ENCODE measurements at places on chromosomes 3 and 15.

GRCh38 chr3:11691767-11692531 lies 48.2 kb upstream of the VGLL4 start:
- DNase-seq = no peak

GRCh38 chr3:16386561-16386960 lies 121.5 kb downstream of the OXNAD1 start:
- DNase-seq = no peak

DNA sequence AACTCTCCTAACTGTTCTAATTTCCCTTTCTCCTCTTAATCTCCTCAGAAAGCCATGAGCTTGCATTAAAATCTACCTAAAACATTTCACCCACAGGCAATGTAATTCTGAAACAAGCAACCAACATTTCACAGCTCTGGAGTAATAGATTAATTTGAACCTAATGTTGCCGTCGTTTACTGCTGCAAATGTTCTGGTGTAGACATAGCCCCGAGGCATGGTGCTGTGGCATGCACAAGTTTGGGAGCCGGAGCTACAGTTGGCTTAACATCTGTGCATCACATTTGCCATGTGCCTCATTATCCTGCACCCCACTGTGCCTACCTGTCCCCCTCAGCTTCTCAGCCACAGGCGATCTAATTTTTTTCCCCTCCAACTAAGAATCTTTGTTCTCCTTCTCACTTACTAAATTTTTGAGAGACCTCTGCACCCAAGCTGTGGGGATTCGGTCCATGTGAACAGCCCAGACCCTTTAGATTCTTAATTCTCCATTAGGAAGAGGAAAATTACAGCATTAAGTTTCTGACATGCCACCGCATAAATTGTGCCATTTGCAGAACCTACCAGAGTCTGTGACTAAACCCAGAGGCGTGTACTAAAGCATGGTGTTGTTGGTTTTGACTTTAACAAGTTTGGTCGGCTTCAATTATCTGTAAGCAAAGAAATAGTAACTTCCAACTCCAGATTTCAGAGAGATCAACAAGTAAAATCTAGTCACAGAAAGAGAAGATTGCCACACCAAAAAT lies 419.2 kb downstream of the MECOM start:
- DNase-seq = no peak

- DNase-seq = no peak
Measured at GRCh38 chr3:16402451-16402850, 111.0 kb downstream of the RFTN1 start.

- no peak for DNase-seq
Measured at GRCh38 chr3:138863776-138864113, 29.0 kb upstream of the PIK3CB start.

GRCh38 chr3:177321819-177322218 lies 124.5 kb upstream of the TBL1XR1 start:
- no peak for DNase-seq

DNA sequence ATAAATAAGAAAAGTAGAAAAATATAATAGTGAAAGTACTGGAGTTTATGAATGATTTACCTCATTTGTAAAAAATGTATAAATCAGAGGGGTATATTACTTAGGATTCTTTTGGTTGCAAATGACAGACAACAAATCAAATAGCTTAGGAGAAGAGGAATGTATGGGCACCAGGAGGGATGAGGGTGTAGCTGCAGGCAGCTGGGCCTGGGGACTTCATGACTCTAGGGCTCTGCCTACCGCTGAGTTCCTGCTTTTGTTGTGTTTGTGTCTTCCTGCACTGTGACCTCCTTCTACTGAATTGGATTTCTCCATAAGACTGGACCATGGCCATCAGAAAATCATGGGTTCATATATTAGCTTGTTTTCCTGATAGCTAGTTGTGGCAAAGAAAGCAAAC lies 27.9 kb upstream of the PDE8A start:
- DNase-seq = no peak

- DNase-seq = no peak
Measured at GRCh38 chr3:11551036-11551435, 92.7 kb downstream of the VGLL4 start.

DNA sequence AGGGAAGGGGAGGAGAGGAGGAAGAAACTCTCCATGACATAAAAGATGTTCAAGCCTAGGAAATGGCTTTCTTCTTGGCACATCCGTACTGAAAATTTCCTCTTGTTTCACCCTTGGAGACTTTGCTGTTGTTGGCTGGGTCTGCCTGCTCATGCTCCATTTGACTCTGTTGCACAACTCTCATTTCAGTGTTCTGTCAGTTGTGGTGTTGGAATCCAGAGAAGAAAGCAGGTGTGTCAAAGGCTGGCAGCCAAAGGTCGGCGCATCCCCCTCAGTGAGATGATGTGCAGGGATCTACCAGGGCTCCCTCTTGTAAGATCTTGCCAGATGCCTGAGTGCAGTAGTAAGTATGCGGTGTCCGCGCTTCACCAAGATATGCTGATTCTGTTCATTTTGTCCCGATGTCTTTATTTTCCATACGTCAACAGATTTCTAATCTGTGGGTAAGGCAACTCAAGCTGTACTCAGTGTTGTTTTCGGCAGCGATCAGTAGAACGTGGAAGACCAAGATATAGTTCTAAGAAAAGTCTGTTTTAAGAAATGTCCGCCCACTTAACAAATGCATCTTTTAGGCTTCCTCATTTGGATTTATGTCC lies 265.2 kb upstream of the GOLGA6L4 start:
- DNase-seq = no peak

DNA sequence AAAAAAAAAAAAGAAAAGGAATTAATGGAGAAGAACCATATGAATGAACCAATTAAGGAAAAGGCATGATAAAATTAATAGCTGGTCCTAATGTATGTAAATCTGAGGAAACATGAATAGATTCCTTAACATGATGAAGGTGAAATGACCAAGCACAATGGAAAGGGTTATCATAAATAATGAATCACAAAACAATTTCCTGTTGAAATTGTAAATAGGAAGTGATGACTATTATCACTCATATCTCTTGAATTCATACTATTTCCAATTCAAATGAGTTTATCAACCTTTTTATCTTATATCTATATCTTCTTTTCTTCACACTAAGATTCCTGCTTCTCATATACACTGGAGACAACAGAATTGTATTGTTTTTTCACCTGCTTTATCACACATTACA lies 32.0 kb downstream of the AADACL2 start:
- no peak for DNase-seq

DNA sequence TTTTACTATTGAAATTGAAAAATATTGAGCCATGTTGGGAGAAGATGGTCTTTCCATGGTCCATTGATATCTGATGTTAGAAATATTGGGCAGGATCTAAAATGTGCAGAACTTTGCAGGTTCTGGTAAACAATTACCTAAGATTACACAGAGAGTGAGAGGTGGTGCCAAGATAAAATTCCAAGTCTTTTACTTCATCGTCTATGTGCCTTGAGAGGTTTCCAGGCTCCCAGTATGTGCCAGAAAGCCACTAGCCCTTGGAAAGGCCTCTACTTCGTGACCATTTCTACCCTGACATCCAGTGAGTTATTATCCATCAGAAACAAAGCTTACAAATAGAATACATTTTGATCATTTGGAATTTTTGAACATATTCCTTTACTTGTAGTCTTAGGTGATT lies 27.6 kb downstream of the CD200 start:
- no peak for DNase-seq

DNA sequence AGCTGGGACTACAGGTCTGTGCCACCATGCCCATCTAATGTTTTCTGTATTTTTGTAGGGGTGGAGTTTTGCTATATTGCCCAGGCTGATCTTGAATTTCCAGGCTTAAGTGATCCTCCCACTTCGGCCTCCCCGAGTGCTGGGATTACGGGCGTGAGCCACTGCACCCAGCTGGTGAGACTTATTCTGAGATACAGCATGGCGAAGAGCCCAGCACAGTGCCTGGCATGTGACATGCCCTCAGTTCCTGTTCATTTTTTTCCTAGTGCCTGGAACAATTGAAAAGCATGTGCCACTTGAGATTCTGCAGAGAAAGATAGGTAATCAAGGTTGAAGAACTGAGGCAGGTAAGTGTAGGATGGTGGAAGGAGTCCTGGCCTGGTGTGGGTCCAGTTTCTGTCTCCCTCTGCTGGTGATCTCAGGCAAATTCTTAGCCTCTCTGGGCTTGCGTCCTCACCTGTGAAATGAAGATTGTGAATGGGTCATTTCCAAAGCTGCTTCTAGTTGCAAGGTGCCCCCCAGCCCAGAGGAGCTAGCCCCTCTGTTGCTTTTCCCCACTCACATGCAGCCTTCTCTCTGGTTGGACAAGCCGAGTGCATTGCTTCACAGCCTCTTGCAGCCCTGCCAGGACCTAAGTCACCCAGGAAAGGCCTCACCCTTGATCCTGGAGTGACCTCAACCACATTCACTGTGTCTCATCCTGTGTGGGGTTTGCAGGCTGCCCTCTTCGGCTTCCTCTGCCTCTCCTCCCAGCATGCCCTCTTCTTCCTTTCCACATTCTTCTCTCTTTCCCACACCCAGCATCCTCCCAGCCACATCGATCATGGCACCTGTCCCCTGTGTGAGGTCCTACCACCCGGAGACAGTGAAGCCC lies 4.3 kb upstream of the RHCG start:
- DNase-seq = no peak

- no peak for DNase-seq
Measured at GRCh38 chr3:127425505-127426443, 137.9 kb upstream of the PRR20G start.

- DNase-seq = no peak
Measured at GRCh38 chr3:10015461-10015904, 10.8 kb upstream of the FANCD2 start.

- DNase-seq = peak; percentile 80
Measured at GRCh38 chr3:146160321-146160963, 542 bp downstream of the PLOD2 start.

- DNase-seq = no peak
Measured at GRCh38 chr15:66985653-66986052, 79.7 kb upstream of the SMAD3 start.

- no peak for DNase-seq
Measured at GRCh38 chr3:48202632-48203031, 14.4 kb upstream of the CDC25A start.

- no peak for DNase-seq
Measured at GRCh38 chr15:94066046-94066445, 165.3 kb upstream of the MCTP2 start.

DNA sequence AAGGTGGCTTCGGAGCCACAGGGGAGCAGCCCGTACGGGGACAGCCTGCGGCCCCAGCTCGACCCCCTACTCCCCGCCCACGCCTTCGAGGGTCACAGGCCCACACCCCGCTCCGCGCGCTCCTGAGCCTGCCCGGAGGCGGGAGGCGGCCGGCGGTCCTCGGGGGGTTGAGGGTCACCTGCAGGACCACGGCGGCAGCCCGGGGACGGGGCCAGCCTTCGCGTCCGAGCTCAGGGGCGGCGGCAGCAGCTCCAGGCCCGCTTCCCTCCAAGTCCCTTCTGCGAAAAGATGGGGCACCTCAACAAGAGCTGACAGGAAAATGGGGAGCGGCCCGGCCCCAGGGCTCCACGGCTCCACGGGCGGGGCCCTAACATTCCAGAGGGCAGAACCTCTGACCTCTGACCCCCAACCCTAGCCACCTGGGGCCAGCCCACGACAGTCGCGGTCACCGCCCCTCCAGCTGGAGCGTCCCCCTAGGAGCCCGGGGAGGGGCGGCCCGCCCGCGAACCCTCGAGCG lies 428 bp downstream of the LYSMD4 start:
- no peak for DNase-seq

- DNase-seq = no peak
Measured at GRCh38 chr15:38512901-38513300, 51.7 kb downstream of the RASGRP1 start.

DNA sequence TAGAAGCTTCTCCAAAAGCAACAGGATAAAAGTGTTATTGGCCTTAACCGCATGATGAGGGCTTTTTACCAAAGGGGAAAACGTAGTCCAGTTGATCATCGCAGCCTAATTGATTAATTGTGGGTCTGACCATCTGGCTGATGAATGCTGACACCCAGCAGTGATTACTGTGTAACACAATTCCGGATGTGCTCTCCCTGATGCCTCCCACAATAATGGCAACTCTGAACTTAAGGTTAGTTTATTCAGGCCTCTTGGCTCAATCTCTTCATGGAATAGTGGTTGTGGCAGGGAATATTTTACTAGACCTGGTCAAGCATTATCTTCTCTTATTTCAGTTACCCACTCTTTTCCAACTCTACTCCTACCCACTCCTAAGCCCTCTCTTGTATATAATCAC lies 332.9 kb downstream of the TIGIT start:
- no peak for DNase-seq

GRCh38 chr3:114627770-114628169 lies 333.9 kb downstream of the TIGIT start:
- DNase-seq = no peak

- no peak for DNase-seq
Measured at GRCh38 chr3:53154881-53155285, 6.1 kb upstream of the PRKCD start.

DNA sequence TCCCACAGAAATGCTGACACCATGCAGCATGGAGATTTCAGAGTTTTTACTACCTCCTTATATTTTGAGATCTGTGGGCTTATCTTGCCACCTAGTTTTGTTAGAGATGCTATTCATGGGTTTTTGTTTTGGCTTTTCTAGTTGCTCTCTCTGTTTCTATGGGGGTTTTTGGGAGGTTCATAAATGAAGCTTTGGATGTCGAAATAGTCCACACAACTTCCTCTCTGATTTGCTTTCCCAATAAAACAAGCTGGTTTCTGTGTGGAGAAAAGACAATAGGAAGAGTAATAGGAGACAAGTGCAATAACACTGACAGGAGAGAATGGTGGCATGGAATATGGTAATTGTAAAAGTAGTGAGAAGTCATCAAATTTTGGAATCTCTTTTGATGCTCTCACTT lies 106.8 kb upstream of the GPR149 start:
- no peak for DNase-seq

GRCh38 chr3:143419611-143420010 lies 300.0 kb downstream of the CHST2 start:
- DNase-seq = no peak

DNA sequence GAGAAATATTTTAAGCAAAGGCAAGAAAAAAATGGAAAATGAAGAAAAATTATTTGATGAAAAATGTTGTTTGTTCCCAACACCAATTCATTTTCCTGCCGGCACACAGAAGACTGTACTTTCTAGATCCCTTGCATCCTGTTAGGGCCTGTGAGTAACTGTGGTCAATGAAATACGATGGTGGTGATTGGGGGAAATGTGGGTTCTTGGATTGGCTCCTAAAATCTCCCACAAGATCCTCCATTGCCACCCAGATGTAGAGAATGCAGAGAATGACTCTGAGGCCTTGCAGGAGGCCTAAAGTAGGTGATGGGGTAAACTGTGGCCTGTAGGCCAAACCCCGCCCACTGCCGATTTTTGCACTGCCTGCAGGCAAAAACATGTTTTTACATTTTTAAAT lies 46.3 kb upstream of the C3orf70 start:
- no peak for DNase-seq

GRCh38 chr3:55406696-55407425 lies 80.2 kb downstream of the WNT5A start:
- no peak for DNase-seq

DNA sequence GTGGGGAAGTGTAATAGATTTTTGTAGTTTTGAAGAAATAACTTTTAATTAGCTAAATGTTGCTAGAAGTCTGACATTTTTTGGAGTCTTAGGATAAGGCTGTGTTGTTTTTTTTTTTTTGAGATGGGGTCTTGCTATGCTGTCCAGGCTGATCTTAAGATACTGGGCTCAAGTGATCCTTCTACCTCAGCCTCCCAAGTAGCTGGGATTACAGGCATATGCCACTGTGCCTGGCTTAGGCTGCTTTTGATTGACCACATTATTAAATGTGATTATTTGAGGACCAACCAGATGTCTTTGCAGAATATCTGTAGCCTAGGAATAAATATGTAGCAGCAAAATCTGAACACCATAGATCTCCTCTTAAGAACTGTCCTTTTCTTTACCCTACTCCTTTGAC lies 29.7 kb downstream of the HACD3 start:
- no peak for DNase-seq
